ENCODE measurements at places on chromosomes 1 and 21. TPM values are rescaled to one million over a fixed set of nuclear protein-coding genes. Genes with fewer than 3 reads are reported as not detected.

Gene WDR64
- not detected for total RNA-seq

Gene ATP6V1G3
- total RNA-seq, result not detected

GRCh38 chr1:42450061-42450460 lies 5.8 kb downstream of the ZMYND12 start:
- no peak for DNase-seq

DNA sequence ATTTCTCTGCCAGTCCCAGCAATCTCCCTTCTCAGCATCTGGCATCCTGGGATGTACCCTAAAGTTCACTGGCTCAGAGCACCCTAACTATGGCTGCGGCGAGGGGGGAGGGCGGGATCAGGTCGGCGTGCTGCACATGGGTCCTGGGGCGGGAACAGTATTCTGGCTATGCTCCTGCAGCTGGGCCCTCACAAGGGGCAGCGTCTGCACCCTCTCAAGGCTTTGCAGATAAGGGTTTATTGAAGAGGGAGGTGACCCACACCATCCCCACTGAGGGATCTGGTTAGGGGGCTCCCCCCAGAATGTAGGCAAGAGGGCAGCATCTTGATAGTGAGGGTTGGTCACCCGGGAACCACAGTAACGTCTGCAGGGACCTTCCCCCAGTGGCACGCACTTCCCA lies 44.9 kb upstream of the PCBP3 start:
- peak; percentile 41 for DNase-seq

Gene AK5
- total RNA-seq, result 47.1 TPM

- DNase-seq, result no peak
Measured at GRCh38 chr1:16189921-16190621, 22.4 kb downstream of the ARHGEF19 start.

Gene PFDN2
- total RNA-seq, result 57.0 TPM

Gene CFAP74
- 0.09 TPM for total RNA-seq

DNA sequence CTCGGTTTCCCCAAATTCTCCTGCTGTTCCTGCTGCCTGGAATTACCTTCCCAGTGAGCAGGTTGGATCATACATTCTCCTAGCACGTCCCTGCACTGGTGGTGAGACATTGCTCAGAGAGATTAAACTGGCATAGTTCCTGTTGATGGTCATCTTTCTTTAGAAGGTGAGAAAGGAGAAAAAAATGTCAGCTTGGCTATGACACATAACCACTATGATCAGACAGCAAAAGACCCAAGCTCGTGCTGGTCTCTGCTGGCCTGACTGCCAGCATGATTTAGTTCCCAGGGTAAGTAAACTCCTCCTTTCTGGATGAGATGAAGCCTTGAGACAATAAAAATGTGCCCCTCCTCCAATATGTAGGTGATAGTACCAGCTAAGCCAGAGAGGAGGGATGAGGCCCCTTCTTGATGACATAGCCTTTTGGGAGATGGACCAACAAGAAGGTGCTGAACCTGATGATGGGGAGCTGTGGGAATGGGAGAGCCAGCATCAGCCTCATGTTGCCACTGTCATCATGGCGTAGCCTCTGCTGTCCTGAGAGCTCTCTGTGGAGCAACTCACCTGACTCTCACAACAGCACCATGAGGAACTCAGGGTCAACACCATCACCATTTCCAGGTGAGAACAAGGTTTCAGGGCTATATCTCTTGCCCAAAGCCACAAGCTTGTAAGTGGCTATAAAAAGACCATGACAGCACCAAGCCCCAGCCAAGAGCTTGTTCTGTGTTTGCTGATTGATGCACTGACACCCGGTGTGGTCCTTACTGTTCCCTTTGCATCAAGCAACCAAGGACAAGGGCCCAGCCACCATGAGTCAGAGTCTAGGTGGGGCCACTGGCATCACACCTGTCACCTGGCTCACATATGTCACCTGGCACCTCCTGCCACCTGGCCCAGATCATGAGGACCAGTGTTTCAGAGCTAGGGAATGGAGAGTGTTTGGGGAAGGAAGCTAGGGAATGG lies 200.0 kb downstream of the MATN1 start:
- peak; percentile 36 for DNase-seq

Gene CLDN8
- total RNA-seq, result not detected

- DNase-seq, result no peak
Measured at GRCh38 chr1:83769072-83769471, 229.9 kb downstream of the TTLL7 start.

Gene TMPRSS15
- total RNA-seq, result not detected

Gene CELA2B
- total RNA-seq, result not detected

DNA sequence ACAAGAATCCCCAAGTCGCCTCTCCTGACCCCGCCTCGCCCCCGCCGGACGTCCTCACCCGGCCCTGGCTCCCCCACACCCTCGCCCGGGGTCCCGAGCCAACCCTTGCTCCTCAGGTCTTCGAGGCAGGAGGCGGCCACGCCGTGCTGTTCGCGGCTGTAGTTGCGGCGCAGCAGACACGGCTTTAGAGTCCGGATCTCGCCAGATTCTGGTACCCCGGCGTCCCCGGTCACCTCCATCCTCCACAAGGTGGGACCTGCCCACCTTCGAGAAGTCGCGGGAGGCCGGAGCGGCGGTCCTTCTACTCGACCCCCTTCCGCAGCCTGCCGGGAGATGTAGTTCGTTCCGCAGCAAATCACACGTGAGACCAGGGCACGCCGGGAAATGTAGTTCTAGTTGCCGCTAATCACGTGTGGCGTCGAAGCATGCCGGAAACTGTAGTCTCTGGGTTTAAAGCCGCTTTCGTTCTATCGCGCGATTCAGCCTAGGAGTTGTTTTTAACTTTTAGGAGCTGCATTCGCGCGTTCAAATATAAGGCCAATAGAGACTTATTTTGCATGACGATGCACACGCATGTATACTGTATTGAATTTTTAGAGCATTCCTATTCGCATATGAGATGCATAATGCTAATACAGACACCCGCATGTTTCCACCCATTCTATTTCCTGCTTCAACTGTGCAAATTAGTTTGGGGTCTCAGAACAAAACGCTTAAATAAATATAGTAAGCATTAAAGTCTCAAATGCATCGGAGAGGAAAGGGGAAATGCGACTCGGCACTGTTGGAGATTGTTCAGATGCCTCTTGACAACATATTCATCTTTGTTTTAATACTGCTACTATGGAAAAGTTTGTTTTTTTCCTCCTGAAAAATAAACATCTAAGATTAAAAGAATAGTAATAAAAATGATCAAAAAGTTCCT lies at the start of gene DFFA:
DFFA (minus strand) TSS at position 310 of the 925 bp plus-strand sequence; CDS start at position 239, 71 bp downstream.
- peak; percentile 95 for DNase-seq

- no peak for DNase-seq
Measured at GRCh38 chr1:220730486-220730885, 17.6 kb upstream of the MTARC2 start.

DNA sequence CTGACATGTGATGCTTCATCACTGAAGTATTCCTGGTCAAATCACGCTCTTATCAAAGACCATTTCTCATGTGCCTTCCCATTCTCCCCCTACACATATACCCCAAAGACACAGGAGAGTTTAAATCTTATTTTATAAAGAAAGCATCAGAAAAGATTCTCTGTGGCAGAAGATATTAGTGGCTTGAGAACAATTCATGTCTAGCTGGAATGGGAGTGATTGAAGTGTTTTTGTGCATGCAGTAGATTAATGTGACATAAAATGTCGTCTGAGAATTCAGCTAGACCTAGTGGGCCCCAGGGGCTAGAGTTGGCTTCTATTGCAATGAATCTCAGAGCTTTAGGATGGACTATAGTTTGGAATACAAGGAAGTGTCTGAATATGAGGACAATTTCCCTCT lies 163.9 kb downstream of the HUNK start:
- DNase-seq, result no peak

GRCh38 chr1:53512807-53513755 lies 53.9 kb downstream of the DMRTB1 start:
- DNase-seq, result no peak

DNA sequence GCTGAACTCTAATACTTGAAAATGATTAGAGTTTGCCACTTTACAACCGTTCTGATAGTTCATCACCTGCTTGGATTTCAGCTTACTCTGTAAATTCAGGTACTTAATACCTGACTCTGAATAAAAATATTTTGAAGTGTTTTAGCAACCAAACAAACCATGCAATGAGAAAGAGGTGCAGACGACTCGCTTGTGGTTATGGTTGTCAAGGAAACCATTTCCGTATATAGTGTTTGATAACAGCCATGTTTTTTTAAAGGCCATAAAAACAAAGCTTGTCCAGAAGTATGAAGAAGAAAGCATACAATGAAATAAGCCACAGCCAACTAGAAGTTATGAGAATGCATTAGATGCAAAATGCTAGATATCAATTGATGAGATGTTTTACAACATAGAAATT lies 167.2 kb upstream of the HMCN1 start:
- no peak for DNase-seq

- DNase-seq, result no peak
Measured at GRCh38 chr1:24508911-24509310, 6.3 kb downstream of the RCAN3 start.

DNA sequence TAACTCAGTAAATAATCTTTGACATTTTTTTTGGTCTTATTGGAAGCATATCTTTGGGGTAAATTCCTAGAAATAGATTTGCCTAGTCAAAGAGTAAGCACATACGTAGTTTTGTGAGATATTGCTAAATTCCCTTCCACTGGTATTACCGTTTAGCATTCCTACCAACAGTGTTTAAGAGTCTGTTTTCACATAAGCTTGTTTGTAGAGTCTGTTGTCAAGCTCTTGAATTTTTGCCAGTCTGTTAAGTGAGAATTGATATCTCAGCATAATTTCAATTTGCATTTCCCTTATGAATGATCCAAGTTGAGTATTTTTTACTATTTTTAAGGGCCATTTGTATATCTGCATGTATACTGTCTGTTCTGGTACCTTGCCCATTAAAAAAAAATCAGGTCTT lies 37.0 kb upstream of the MPC2 start:
- no peak for DNase-seq

GRCh38 chr1:92944901-92945747 lies 16.1 kb downstream of the DIPK1A start:
- DNase-seq, result no peak

- DNase-seq, result no peak
Measured at GRCh38 chr1:20342294-20343148, 51.8 kb downstream of the VWA5B1 start.

GRCh38 chr1:246565751-246566127 lies 322 bp downstream of the TFB2M start:
- no peak for DNase-seq

Gene OR6N1
- total RNA-seq, result not detected

Gene MATN1
- 0.18 TPM for total RNA-seq

DNA sequence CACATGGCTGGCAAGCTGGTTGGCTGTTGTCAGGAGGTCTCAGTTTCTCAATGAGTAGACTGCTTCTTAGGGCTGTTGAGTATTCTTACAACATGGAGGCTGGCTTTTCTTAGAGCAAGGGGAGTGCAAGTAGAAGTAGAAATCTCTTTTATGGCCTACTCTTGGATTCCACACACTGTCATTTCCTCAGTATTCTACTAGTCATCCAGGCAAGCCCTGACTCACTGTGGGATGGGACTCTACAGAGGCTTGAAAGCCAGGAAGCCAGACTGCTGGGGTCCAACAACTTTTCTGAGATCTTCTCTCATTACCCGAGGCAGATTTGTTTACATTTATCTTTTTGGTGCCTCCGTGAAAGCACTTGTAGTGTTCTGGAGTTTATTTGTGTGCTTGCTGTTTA lies 196.2 kb upstream of the APP start:
- DNase-seq, result no peak

- DNase-seq, result no peak
Measured at GRCh38 chr1:77156214-77156613, 63.0 kb downstream of the PIGK start.

DNA sequence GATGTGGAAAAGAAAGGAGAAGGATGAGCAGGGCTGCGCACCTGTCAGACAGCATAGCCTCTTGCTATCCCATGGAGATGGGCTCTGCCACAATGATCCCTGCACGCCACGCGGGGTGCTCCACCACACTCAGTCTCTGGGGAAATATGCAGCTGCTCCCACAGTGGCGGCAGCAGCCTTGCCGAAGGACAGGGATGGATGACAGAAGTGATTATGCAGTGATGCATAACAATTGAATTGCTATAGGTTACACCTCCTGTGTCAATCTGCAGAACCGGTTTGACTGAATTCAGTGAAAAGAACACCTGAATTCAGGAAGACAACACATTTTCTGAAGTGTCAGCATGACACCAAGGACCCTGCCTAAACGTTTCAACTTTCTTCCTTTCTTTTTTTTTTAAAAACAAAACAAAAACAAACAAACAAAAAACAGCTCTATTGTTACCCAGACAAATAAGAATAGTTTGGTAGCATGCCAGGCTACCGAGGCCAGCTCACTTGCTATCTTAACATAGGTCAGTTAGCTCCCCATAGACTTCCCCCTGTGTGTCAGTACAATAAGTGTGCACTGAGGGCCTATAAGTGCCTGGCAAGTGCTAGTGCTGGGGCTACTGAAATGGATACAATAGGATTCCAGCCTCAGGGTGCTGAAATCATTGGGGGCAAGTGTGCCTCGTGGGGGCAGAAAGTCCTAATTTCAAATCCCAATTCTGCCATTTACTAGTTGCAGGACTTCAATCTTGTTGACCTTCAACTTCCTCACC lies 127.6 kb upstream of the LMO4 start:
- no peak for DNase-seq

GRCh38 chr1:205128050-205128449 lies 6.3 kb upstream of the RBBP5 start:
- no peak for DNase-seq

- no peak for DNase-seq
Measured at GRCh38 chr1:111463029-111463683, 10.6 kb upstream of the C1orf162 start.

Gene LCE2C
- not detected for total RNA-seq

Gene LORICRIN
- total RNA-seq, result not detected

GRCh38 chr1:235822685-235823084 lies 44.0 kb downstream of the LYST start:
- DNase-seq, result no peak

- no peak for DNase-seq
Measured at GRCh38 chr1:15358565-15359133, 51.0 kb upstream of the EFHD2 start.

- no peak for DNase-seq
Measured at GRCh38 chr1:156865258-156865657, 4.6 kb downstream of the NTRK1 start.

Gene ATP1A4
- total RNA-seq, result 1.2 TPM

Gene APCS
- not detected for total RNA-seq

- no peak for DNase-seq
Measured at GRCh38 chr1:198082576-198082975, 74.2 kb upstream of the NEK7 start.

DNA sequence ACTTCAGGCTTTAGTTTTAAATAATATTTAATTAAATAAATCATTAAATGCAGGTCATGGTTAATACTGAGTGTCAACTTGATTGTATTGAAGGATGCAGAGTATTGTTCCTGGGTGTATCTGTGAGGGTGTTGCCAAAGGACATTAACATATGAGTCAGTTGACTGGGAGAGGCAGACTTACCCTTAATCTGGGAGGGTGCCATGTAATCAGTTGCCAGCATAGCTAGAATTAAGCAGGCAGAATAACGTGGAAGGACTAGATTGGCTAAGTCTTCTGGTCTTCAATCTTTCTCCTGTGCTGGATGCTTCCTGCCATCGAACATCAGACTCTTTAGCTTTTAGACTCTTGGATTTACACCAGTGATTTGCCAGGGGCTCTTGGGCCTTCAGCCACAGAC lies 85.3 kb downstream of the MAP3K21 start:
- no peak for DNase-seq

Gene ZNF697
- total RNA-seq, result 4.9 TPM

All from sciatic nerve (tissue), 2 donors.